ENCODE measurements at places on chromosomes 16 and 17.
A peak's percentile ranks its signal among the peaks of the same experiment; 100 is the strongest.

GRCh38 chr17:77579131-77579530 is 379.4 kb upstream of the TNRC6C start:
- no peak for DNase-seq

DNA sequence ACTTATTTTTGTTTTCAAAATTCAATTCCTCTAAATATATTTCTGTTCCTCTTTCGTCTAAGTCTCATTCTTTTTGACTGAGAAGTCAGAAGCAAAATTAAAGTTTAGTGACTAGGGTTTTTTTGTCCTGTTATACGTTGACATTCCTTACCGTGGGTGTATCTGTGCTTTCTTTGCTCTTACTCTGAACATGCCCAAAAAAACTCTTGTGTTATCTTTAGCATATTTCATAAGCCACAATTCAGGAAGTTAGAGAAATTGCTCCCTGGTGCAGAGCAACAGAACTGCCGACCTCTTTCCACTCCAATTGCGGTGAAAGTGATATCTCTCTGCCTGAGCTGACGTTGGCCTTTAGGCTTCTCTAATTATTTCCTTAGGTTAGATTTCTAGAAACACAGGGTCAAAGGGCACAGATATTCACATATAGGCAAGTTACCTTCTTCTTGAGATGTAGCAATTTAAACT is 65.7 kb downstream of the CENPV start:
- DNase-seq: no peak

GRCh38 chr16:32116080-32116479 is 137.0 kb upstream of the TP53TG3D start:
- DNase-seq: no peak

GRCh38 chr17:27958708-27959381 is 65.7 kb upstream of the LYRM9 start:
- DNase-seq: no peak

DNA sequence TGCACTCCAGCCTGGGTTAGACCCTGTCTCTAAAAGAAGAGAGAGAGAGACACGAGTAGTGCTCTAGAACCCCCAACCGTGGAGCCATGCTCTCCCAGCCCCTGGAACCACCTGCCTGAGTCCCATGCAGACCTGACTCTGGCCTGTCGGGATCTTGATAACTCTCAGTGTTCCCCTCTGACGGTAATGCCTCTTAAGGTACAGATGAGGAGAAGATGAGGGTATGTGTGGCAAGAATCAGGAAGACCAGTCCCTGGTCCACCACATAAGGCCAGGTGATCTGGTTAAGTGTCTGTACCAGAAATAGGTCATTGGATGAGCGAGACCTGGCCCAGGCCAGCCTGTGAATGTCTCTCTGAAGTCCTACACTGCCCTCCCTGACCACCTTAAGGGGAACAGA is 18.4 kb downstream of the OSBPL7 start:
- DNase-seq: no peak

DNA sequence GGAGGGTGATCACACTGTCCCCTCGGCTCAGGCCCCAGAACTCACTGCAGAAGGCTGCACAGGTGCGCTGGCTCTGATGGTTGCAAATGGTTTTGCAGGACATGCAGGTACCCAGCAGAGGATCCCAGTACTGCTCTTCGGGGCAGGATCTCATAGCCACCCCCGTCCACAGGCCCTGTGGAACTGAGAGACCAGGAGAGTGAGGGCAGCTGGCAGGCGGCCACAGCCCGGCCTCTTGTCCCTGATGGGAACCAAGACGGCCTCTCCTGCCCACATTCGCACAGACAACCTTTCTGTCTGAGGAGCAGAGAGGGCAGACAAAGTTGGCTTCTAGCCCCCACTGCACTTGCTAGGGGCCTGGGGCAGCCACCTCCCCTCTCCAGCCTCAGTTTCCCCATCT is 19.5 kb downstream of the TNFRSF13B start:
- DNase-seq: no peak

- DNase-seq: no peak
Measured at GRCh38 chr17:48047113-48047740, 932 bp upstream of the NFE2L1 start.

DNA sequence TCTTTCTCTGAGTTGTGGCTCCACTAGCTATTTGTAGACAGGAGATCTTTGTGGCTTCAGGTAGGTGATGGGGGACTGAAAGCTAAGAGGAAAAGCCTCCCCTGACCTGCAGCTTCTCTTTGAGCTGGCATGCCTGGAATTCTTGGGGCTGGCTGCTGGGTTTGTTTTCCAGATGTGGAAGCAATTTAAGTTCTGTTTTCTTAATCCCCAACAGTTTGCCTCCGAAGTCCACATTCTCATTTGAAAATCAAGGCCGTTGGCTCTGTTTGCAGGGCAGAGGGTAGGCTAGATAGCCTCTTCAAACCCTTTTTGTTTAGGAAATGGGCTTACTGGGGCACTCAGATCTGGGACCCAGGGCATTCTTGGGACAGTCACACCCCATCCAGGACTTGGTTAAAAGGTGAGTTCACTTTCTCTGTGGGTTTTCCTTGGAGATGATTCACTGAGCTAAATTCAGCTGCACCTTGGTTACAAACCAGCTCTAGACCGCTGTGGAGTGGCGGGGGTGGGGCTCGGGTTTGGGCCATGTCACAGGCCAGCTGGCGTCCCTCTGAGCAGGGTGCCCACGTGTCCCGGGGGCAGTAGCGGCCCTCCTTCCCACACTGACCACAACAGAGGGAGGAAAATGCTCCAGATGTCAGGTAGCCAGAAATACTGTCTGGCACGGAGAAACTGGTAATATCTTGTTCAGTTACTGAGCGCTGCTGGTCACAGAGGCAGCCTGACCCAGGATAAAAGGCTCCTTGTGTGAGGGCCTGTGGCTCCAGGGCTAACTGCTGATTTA is 108.5 kb downstream of the RAB11FIP4 start:
- DNase-seq: peak; percentile 60

DNA sequence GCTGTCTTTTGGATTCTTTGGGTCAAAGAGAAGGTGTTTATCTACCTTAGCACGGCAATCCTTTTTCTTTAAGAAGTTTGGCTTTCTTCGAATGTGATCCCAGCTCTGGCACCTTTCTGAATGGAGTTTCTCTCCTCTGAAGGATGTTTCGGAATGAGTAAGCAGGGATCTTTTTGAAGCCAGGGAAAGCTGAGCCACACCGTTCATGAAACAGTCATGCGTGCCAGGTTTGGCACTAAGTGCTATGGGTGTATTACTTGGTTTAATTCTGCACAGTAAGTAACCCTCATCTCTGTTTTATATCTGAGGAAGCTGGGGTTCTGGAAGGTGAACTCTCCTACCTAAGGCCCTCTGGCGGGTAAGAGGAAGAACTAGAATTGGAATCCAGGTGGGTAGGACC is 234.5 kb downstream of the NTN1 start:
- DNase-seq: no peak

DNA sequence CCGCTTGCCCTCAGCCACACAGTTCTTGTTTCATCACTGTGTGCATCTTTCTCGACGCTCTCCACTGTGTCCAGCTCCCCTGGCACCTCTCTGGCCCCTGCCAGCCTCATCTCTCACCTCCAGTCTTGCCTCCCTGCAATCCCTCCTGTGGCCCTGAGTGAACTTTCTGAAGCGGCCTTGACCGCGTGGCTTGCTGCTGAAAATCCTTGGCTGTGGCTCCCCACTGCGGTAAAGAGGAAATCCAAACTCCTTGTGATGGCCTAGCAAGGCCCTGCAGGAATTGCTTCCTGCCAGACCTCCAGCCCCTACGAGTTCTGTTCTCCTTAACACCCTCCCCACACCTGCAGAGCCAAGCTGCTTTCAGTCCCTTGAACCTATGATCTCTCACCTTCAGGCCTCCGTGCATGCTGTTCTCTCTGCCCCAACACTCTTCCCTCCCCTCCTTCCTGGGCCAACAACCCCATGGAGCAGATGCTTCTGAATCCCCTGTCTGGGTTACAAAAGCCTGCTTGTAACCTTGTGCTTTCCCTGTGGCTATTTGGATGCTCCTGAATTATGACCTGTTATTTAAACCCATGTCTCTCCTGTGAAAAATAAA is 33.6 kb upstream of the BRD7 start:
- DNase-seq: no peak

GRCh38 chr17:38619937-38620550 is 14.3 kb upstream of the SRCIN1 start:
- no peak for DNase-seq

DNA sequence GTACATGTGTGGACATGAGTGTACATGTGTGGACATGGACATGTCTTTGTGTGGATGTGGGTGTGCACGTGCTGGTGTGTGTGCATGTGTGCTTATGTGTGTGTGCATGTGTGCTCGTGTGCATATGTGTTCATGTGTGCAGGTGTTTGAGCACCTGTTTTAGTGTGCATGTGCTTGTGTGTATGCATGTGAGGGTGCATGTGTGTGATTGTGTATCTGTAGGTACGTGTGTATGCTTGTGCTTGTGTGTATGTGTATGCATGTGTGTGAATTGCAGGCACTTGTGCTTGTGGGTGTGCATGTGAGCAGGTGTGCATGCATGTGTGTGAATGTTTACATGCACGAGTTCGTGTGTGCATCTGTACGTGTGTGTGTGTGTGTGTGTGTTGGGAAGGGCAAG is 300.6 kb upstream of the EEF2KMT start:
- no peak for DNase-seq

- no peak for DNase-seq
Measured at GRCh38 chr16:80387318-80387921, 153.4 kb upstream of the DYNLRB2 start.

DNA sequence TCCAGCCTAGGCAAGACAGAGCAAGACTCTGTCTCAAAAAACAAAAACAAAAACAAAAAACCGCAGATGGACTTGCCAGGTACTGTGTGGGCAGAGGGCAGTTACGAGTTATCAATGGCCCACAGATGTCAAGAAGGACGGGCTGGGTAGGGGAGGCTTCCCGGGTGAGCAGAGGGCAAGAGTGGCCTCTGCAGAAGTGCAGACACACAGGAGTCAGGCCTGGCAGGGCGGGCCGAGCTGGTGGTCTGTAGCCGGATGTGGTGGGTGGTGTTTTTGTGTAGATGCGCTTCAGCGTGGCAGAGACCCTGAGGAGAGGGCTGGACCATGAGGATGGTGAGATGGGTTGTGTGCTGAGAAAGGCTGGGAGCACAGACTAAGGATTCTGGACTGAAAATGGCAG is 44.9 kb upstream of the KDM6B start:
- no peak for DNase-seq

DNA sequence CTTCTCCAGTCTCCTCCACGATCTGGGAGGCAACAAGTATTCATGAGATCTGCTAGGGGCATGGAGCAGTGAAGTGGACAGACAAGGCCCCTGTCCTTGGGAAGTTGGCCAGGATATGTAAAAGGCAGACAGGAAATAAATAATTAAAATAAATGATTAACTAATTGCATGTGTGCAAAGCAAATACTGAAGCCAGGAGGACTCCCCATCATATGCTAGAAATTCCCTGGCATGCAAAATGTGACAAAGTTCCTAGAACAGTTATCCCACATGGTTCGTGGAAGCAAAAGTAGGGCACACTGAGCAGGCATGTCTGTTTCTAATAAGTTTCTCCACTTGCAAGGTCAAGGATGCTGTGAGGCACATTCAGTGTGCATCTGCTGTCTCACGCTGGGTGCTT is 86.8 kb downstream of the CDYL2 start:
- DNase-seq: no peak

DNA sequence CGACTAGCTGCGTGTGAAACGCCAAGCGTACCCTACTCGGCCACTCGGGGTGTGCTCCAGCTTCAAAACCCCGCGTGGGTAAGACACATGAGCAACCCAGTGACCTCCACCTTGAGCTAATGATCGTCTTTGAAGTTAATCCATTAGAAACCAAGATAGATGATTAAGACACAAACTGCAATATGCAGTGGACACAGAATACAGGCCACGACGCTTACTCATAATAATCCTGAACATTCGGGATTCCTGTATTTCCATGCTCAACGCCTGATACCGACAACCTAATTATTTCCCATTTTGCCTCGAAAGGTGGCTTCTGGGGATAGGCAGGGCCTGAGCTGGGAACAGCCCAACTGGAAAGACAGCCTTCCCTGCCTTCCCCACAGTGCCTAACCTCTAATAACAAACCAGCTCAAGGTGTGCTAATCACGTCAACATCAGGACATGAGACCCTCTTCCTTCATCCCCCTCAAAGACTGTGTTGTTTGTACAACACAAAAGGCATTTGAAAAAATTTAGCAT is 504 bp upstream of the COPRS start:
- no peak for DNase-seq

GRCh38 chr17:50841277-50841948 is 6.0 kb downstream of the WFIKKN2 start:
- no peak for DNase-seq

- DNase-seq: no peak
Measured at GRCh38 chr17:19275457-19276127, 38.4 kb downstream of the EPN2 start.

GRCh38 chr16:27149986-27150385 is 53.3 kb upstream of the KDM8 start:
- DNase-seq: no peak

- no peak for DNase-seq
Measured at GRCh38 chr17:72426321-72426720, 305.5 kb downstream of the SOX9 start.

GRCh38 chr16:79006206-79006605 is 594.3 kb downstream of the MAF start:
- no peak for DNase-seq

GRCh38 chr17:45722161-45722560 is 62.0 kb upstream of the CRHR1 start:
- no peak for DNase-seq

- no peak for DNase-seq
Measured at GRCh38 chr16:19841184-19841583, 43.5 kb downstream of the GPRC5B start.

- DNase-seq: no peak
Measured at GRCh38 chr17:55601874-55602364, 90.7 kb upstream of the SMIM36 start.

- DNase-seq: no peak
Measured at GRCh38 chr17:82247182-82247823, 18.5 kb downstream of the SLC16A3 start.

GRCh38 chr17:3724378-3725077 is 825 bp downstream of the HASPIN start:
- DNase-seq: no peak

DNA sequence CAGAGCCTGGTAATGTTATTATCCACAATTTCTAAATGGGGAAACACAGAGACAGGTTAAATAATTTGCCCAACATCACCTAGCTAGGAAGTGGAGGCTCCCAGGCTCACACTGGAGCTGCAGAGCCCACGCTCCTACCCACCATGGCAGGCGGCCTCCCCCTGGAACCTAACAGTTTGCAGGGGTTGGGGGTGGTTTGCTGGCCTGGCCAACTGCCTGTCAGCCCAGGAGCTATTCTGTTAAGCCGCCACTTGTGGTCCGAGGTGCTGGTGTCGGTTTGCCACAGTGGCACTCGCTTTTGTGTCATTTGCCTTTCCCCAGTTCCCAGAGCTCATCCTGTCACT is 3.6 kb downstream of the PRCD start:
- no peak for DNase-seq

GRCh38 chr17:68133346-68134045 is 98.0 kb downstream of the KPNA2 start:
- no peak for DNase-seq

All from anterior cingulate cortex (tissue), 58 donors.